ENCODE measurements at places on chromosomes 13 and 19. TPM values are rescaled to one million over a fixed set of nuclear protein-coding genes. Genes with fewer than 3 reads are reported as not detected.

The IQCN gene
- 18.1 TPM for total RNA-seq

The ZNF93 gene
- 5.4 TPM for total RNA-seq

The RETN gene
- not detected for total RNA-seq

The ITGBL1 gene
- not detected for total RNA-seq

The ZNF540 gene
- total RNA-seq, result 11.6 TPM

The MEIOSIN gene
- total RNA-seq, result not detected

The IZUMO1 gene
- total RNA-seq, result not detected

The ADGRE1 gene
- total RNA-seq, result 6.0 TPM

The TNNT1 gene
- not detected for total RNA-seq

The ZNF728 gene
- total RNA-seq, result not detected

The CYTH2 gene
- total RNA-seq, result 23.4 TPM

The MISP gene
- not detected for total RNA-seq

The KRTDAP gene
- total RNA-seq, result not detected

The MBD3L3 gene
- total RNA-seq, result not detected

The ETV2 gene
- total RNA-seq, result 0.58 TPM

The SPACA4 gene
- total RNA-seq, result not detected

All from CD4-positive, alpha-beta T cell (primary cell).